Left ventricle myocardium inferior (tissue), 1 donor: ENCODE measurements at places on chromosomes 1 and 21. TPM values are rescaled to one million over a fixed set of nuclear protein-coding genes. Genes with fewer than 3 reads are reported as not detected.

DNA sequence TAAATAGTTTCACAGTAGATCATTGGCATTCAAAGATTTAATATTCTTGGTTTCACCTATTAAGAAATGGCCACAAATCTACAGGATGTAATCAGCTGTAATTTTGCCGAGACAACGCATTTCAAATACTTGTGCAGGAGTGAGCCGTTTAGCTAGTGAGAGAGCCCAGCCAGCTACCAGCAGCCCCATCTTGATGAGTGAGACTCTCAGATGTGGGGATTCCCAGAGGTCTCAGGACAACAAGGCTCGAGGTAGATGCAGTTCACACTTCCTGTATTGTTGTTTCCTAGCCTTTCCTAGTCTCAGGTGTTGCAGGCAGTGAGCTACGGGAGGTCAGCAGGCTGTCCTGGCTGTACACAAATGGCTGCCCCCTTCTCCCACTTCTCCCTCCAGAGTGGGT is 108.6 kb downstream of the PBX1 start:
- H3K4me3 ChIP-seq = no peak overlapping the region
- no peaks in the 10 kb centered on the region for H3K27me3 ChIP-seq
- no peaks in the 10 kb centered on the region for H3K36me3 ChIP-seq
- H3K4me1 ChIP-seq = peaks cover 66% of the 10 kb centered on the region

DNA sequence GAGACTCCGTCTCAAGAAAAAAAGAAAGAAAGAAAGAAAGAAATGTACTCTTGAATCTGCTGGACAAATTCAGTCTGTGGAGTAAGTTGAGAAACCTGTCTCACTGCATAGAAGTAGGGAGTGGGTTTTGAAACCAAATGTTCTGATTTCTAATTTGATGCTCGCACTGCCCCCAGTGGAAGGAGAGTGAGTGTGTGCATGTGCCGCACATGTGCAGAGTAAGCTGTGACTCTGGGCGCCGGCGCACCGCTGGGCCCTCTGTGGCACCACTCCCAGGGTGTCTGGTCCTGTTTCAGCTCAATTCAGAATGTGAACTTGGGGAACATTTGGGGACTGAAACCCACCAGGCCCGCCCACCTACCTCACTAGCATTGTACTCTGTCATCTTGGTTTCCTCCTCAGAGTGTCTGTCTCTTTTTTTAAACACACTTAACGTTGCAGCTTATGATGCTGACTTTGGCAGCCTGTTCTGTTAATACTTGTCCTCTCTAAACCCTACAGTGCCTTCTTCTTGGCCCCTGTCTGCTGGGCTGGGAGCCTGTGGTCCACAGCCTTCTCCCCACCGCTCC is 104.6 kb downstream of the CACNA1E start:
- peaks cover 72% of the 10 kb centered on the region for H3K27me3 ChIP-seq
- H3K36me3 ChIP-seq = no peaks in the 10 kb centered on the region
- no peaks in the 10 kb centered on the region for H3K4me1 ChIP-seq
- no peak overlapping the region for H3K27ac ChIP-seq

DNA sequence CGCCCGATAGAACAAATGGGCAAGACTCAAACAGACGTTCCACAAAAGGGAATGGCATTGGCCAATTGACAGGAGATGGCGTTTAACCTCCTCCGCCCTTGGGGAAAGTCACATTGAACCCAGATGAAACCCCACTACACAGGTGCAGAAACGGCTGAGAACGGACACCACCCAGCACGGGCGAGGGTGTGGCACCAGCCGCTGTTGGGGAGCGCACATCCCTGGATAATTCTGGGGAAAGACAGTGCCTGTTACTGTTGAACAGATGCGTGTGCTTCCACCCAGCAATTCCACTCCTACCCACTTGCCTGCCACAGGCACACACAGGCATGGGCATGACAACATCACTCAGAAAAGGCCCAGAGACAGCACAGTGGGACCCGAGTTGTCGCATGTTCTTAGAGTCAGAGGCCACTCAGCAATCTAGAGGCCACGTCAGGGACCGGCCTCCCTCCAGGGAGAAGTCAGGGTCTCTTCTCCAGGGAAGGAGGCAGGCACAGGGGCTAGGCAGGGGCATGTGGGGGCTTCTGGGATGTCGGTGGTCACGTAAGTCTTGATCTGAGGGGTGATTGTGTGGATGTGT is 15.2 kb downstream of the PRXL2B start:
- DNase-seq = no peak
- H3K36me3 ChIP-seq = no peaks in the 10 kb centered on the region
- no peaks in the 10 kb centered on the region for H3K4me1 ChIP-seq
- H3K4me3 ChIP-seq = no peak overlapping the region
- no peak overlapping the region for H3K27ac ChIP-seq

DNA sequence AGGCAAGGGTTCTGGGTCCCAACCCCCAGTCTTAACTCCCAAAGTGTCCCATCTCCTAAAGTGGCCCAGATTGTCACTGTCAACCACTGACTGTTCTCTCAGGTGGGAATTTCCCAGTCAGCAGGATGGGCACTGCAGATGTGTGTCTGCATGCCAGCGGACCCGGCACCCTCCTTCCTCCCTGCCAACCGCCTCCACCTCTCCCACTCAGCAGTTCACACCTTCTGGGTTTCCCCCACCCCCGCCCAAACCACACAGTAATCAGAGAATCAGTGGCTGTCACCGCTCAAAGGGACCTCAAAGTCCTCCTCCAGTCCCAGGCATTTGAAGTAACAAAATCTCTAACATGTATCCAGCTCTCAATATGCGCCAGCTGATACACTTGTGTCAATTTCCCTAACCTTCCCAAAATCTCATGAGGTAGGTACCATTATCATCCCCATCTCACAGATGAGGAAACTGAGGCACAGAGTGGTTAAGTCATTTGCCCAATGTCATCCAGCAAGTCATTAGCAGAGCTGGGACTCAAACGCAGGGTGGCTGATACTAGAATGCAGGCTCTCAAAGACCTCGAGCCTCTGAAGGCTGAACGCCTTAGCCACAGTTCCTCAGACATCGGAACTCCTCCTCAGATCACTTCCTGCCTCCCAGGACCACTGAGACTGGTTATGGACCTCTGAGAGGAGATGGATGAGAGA is 4.8 kb downstream of the RUNX3 start:
- H3K4me1 ChIP-seq = peaks cover 24% of the 10 kb centered on the region
- no peaks in the 10 kb centered on the region for H3K36me3 ChIP-seq
- no peak for DNase-seq
- peaks cover 93% of the 10 kb centered on the region for H3K27me3 ChIP-seq

GRCh38 chr1:8439015-8439702 is 121.2 kb downstream of the SLC45A1 start:
- no peaks in the 10 kb centered on the region for H3K36me3 ChIP-seq
- peak; percentile 82 for DNase-seq
- no peaks in the 10 kb centered on the region for H3K27me3 ChIP-seq
- no peak overlapping the region for H3K4me3 ChIP-seq
- peaks cover 29% of the 10 kb centered on the region for H3K4me1 ChIP-seq

DNA sequence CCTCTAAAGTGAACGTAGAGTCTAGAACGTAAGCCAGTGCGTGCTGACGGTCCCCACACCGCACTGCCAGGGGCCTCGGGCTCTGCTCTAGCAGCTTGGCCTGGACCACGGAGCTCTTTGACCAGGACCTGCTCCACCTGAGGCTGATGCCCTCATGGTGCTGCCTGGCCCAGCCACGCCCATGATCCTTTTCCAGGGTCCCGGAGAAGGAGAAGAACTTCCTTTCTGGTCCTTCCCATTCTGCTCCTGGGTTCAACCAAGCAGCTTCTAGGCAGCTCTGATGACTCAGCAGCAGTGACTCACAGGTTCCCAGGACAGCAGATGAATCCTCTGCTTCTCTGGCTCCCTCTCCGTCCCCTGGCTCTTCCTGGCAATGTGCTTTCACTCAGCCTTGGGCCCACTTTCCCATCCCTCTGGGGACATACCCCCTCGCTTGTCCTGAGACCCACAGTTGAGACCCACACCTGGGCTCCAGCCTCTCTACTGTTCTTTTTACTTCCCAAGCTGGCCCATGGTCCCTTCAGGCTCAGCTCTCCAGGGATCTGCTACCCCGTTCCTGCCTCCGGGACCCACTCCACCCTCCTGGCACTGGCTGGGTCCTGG is 246.3 kb upstream of the RAB4A start:
- H3K4me3 ChIP-seq = no peak overlapping the region
- H3K36me3 ChIP-seq = no peaks in the 10 kb centered on the region
- no peaks in the 10 kb centered on the region for H3K27me3 ChIP-seq
- H3K4me1 ChIP-seq = peaks cover 20% of the 10 kb centered on the region
- no peak overlapping the region for H3K27ac ChIP-seq

GRCh38 chr1:61271412-61271789 is 189.0 kb downstream of the NFIA start:
- no peak for DNase-seq
- H3K27ac ChIP-seq = no peak overlapping the region
- H3K27me3 ChIP-seq = no peaks in the 10 kb centered on the region
- no peaks in the 10 kb centered on the region for H3K36me3 ChIP-seq

DNA sequence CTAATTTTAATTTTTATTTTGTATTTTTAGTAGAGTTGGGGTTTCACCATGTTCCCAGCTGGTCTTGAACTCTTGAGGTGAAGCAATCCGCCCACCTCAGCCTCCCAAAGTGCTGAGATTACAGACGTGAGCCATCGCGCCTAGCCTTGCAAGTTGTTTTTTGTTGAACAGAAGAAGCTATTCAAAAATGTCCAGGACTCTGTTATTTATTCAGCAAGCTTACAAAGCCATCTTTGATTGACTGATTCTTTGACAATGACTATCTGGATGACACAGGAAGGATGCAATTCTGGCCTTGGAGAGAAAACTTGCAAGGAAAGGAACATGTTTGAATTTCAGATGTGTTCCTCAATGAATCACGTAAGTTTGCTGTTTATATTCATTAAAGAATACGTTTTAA is 63.5 kb downstream of the MAP3K7CL start:
- H3K4me3 ChIP-seq = peak overlapping the region; percentile 58
- H3K27ac ChIP-seq = peak overlapping the region; percentile 56
- H3K27me3 ChIP-seq = no peaks in the 10 kb centered on the region
- DNase-seq = no peak
- H3K36me3 ChIP-seq = no peaks in the 10 kb centered on the region

SLC6A17 gene
- total RNA-seq = not detected

DNA sequence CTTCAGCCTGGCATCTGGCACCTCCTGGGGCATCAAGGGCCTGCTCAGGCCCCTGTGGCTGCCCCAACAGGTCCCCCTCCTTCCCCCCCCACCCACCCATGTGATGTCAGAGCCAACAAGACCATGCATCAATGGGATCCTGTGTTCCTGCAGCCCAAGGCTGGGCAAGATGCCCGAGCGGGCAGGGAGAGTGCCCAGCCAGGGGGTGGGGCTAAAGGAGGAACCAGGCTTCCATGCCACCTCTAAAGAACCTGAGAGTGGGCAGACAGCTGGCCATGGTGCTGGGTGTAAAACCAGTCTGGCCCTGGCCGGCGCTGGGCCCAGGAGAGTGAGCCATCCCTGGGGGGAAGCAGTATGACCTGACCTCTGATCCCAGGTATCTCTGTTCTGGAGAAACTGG is 7.6 kb downstream of the COL16A1 start:
- no peak overlapping the region for H3K27ac ChIP-seq
- H3K36me3 ChIP-seq = no peaks in the 10 kb centered on the region
- no peak for DNase-seq

DNA sequence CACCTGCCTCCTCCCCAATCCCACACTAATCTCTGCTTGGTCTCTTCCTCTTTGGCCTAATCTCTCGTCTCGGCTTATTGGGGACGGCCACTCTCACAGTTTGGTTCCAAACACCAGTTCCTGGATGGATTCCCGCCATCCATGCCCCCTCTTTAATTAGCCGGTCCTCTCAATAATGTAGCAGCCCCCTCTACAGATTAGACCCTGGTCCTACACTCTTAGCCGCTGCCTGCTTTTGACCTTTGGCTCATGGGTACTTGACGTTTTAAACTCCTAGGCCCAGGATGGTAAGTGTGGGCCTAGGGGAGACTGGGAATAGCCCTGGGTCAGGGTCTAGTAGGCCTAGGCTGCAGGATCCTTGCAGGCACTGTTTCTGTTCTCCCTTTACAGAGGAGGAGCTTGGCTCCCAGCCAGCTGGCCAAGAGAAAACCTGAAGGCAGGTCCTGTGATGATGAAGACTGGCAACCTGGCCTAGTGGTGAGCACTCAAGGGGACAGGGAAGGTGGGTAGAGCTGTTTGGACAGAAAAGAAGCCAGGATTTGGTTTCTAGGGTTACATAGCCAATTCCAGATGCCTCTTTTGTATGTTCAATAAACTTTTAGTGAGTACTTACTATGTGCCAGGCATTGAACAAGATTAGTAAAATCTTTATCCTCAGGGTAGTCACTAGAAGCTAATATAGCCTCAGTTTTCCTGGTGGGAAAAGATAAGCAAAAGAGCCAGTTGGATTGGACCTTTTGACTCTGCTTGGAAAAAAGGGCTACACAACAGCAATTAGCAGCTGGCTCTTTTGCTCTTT is 758 bp downstream of the RAD54L start:
- peak overlapping the region; percentile 77 for H3K4me3 ChIP-seq
- DNase-seq = no peak
- no peak overlapping the region for H3K27ac ChIP-seq
- H3K36me3 ChIP-seq = no peaks in the 10 kb centered on the region
- no peaks in the 10 kb centered on the region for H3K27me3 ChIP-seq
